ENCODE measurements at places on chromosomes 11 and 22. TPM values are rescaled to one million over a fixed set of nuclear protein-coding genes. Genes with fewer than 3 reads are reported as not detected.

GRCh38 chr22:50141462-50141861, 29.1 kb upstream of the PANX2 start:
- no peak for DNase-seq

GRCh38 chr11:78403781-78404180, 13.8 kb downstream of the GAB2 start:
- DNase-seq = no peak

- no peak for DNase-seq
Measured at GRCh38 chr11:3950996-3951660, 95.7 kb downstream of the STIM1 start.

DNA sequence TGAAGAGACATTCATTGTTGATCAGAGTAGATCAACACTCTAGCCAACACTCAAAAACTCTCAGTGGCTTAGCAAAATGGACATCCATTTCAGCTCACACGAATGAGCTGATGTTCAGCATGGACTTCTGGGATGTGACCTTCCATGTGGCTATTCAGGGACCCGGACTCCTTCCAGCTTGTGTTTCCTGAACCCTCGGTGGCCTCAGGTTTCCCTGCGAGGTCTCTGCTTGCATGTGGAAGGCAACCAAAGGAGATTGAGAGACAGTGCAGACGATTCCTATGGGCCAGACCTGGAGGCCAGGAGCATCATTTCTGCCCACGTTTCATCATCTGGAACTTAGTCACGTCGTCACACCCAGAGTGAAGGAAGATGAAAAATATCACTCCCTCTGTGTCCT, 1137.4 kb downstream of the TBC1D22A start:
- DNase-seq = no peak

Gene ME3
- 14.2 TPM for total RNA-seq

DNA sequence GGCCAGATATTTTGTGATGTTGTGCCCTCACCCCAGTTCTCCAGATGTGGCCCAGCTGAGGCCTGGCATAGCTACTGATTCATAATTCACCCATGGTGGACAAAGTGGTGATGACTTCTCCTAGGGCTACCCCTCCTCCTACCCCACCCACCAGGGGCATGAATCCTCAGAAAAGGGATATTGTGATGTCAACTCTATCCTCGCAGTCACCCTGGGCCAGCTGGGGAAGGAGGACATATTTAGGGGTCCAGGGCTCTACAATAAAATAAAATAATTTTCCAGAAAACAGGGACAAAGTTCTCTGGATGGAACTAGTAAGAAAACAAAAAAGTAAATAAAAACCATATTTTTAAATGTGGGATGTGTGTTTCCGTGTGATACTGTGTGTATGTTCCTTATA, at the start of gene UBQLNL:
Gene UBQLNL, minus strand, starts transcription at position 101 of the 400 bp plus-strand sequence. CDS start 258 bp downstream, outside the sequence.
- no peak for DNase-seq

DNA sequence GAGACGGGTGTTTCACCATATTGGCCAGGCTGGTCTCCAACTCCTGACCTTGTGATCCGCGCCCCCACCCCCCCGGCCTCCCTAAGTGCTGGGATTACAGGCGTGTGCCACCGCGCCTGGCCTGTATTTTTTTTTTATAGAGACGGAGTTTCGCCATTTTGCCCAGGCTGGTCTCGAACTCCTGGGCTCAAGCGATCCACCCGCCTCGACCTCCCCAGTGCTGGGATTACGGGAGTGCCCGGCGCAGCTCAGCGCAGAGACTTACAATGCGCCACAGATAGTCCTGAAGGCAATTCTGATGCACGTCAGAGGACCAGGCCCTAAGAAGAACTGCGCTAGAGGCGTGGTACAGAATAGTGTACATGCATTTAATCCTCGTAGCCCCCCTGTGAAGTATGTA, 587 bp upstream of the VPS51 start:
- no peak for DNase-seq

GRCh38 chr11:101129203-101129943, at the start of gene PGR:
Gene PGR (minus strand): TSS chr11:101129813. CDS start chr11:101129070, 743 bp downstream.
- no peak for DNase-seq

- no peak for DNase-seq
Measured at GRCh38 chr11:12017243-12017678, 8.8 kb upstream of the DKK3 start.

GRCh38 chr22:28029201-28029948, 110.3 kb upstream of the PITPNB start:
- peak; percentile 36 for DNase-seq

Gene GRM5
- 9.2 TPM for total RNA-seq

- no peak for DNase-seq
Measured at GRCh38 chr22:40040927-40041326, 46.2 kb downstream of the FAM83F start.

DNA sequence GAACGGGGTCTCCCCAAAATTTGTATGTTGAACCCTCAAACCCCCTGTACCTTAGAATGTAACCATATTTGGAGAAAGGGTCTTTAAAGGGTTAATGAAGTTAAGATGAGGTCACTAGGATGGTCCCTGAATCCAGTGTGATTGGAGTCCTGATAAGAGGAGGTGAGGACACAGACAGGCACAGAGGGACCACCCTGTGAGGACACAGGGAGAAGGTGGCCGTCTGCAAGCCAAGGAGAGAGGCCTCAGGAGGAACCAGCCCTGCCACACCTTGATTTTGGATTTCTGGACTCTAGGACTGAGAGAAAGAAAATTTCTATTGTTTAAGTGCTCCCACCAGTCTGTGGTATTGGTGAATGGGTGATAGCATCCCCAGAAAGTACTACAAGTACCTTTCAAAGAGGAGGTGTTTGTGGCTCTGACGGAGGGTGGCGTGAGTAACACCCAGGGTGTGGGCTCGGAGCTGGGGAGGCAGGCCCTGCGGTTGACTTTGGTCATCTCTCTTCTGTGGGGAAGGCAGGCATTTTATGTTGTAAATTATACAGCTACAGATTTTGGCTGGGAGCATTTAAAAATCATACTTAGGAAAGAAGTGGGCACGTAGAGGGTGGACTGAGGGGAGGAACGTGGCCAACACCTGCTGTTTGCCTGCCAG, 13.8 kb downstream of the MRGPRF start:
- no peak for DNase-seq

Gene MAPK8IP2
- total RNA-seq = 2.9 TPM

- DNase-seq = no peak
Measured at GRCh38 chr22:17777717-17778044, 3.4 kb upstream of the BID start.

GRCh38 chr11:121318848-121319834, 26.6 kb downstream of the SC5D start:
- DNase-seq = peak; percentile 5

DNA sequence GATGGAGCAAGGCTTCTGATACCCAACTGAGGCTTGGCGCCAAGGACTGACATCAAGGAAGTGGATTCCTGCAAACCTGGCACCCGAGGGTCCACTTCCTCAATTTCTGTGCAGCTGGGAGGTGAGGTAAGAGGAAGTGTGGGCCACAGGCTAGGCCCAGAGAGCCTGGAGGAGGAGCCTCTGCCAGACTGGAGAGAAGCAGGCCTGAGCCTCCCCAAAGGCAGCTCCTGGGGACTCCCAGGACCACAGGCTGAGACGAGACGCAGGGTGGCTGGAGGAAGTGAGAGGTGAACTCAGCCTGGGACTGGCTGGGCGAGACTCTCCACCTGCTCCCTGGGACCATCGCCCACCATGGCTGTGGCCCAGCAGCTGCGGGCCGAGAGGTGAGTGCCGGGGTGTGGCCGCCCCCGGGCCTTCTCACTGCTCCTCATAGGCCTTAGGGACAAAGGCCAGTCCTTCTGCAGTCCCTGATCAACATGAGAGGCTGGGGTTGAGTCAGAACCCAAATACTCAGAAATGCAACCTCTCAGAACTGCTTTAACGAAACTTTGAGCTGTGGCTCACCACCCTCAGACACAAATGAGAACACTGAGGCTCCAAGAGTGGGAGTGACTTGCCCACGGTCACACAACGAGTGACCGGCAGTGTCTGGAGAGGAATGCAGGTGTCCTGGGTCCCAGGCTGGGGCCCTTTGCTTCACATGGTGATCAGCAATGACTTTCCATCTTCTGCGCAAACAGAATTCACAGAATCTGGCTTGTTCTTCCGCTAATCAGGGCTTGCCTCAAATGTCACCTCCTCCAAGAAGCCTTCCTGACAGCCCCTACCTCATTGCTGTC, at the start of gene NCF4:
Gene NCF4, plus strand, starts transcription at position 186 of the 839 bp plus-strand sequence. Its CDS starts 166 bp downstream, at position 352.
- no peak for DNase-seq

DNA sequence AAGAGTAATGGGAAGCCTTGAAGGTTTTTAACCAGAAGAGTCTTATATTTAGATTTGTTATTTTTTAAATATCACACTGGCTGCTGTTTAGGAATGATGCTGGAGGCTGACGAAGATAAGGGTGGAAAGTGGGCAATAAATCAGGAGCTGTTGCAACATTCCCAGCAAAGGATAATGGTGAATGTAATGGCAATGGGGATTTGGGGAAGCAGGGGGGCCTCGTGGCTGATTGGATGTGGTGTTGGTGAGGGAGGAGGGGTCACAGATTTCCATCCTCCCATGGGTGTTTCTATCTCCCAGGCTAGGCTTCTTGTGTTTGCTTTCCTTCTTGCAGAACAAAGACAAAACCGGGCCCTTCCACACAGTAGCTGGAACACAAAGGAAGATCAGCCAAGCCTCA, 80.8 kb downstream of the PIWIL4 start:
- DNase-seq = no peak

GRCh38 chr22:24156141-24156912, 25.0 kb upstream of the SUSD2 start:
- peak; percentile 29 for DNase-seq

DNA sequence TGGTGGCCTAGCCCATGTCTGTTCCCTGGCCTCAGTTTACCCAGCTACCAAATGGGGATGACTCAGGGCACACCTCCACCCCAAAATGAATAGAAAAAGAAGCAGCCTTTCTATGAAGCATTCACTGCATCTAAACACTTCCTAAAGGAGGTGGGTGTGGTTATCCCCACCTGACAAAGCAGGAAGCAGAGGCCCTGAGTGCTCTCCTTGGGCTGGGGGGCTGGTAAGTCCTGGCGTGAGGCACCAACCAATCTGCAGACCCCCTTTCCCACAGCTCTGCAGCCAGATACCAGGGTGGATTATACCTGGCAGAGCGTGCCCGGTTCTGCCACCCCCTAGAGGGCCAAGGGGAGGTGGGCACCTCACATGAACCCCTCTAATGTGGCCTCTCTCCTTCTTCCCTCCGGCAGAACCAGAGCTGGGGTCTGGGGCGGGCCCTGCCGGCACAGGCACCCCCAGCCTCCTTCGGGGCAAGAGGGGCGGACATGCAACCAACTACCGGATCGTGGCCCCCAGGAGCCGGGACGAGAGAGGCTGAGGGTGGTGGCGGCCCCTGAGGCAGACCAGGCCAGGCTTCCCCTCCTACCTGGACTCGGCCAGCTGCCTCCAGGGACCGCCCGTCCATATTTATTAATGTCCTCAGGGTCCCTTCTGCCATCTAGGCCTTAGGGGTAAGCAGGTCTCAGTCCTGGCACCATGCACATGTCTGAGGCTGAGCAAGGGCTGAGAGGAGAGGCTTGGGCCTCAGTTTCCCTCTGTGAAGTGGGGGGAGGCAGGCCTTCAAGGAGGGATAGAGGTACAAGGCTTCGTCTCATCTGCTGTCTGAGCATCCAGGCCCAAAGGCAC, 9.2 kb downstream of the RHBDD3 start:
- DNase-seq = no peak

DNA sequence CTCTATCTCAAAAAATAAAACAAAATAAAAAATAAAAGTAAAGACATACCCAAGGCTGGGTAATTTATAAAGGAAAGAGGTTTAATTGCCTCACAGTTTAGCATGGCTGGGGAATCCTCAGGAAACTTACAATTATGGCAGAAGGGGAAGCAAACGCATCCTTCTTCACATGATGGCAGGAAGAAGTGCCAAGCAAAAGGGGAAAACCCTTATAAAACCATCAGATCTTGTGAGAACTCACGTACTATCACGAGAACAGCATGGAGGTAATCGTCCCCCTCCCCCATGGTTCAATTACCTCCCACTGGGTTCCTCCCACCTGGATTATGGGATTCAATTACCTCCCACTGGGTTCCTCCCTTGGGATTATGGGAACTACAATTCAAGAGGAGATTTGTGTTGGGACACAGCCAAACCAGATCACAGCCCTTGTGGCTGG, 8.3 kb upstream of the SSTR3 start:
- no peak for DNase-seq

- no peak for DNase-seq
Measured at GRCh38 chr11:5663511-5663910, 21.4 kb downstream of the TRIM5 start.

Gene SPON1
- not detected for total RNA-seq

Gene XNDC1N
- 20.4 TPM for total RNA-seq

Gene JRKL
- 11.6 TPM for total RNA-seq

Gene KRTAP5-7
- not detected for total RNA-seq

- DNase-seq = no peak
Measured at GRCh38 chr22:40414838-40415505, 44.6 kb downstream of the SGSM3 start.

GRCh38 chr11:2436521-2437031, 7.7 kb downstream of the TRPM5 start:
- no peak for DNase-seq

- DNase-seq = no peak
Measured at GRCh38 chr11:6417907-6418556, 862 bp downstream of the APBB1 start.

Gene RAC2
- 21.0 TPM for total RNA-seq

- DNase-seq = no peak
Measured at GRCh38 chr11:59992425-59992824, 24.6 kb upstream of the OOSP4B start.

- no peak for DNase-seq
Measured at GRCh38 chr11:41284354-41284753, 175.1 kb downstream of the LRRC4C start.

Gene KCTD14
- 13.2 TPM for total RNA-seq

Gene APOA4
- not detected for total RNA-seq

DNA sequence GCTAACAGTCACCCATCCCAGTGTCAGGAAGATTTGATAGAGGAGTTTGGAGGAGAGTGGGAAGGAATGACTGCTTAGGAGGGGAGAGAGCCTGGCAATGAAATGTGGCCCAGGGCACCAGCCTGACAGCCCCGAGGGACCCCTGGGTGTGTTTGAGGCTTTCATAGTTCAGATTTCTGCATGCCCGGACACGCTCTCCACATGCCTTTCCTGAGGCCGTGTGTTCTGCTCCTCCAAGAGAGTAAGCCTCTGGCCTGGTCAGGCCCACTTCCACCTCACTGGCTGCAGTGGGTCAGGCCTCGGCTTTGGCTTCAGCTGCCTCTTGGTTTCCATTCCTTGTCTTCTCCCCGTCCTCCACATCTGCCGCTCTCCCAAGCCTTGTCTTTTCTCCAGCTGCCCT, 78.4 kb downstream of the C22orf31 start:
- DNase-seq = no peak

- peak; percentile 69 for DNase-seq
Measured at GRCh38 chr11:2186669-2187279, 15.2 kb upstream of the TH start.

Gene NEFH
- total RNA-seq = not detected

GRCh38 chr22:32791056-32791455, 10.4 kb upstream of the TIMP3 start:
- DNase-seq = no peak

Gene ARL2
- 62.6 TPM for total RNA-seq

Gene MMP26
- not detected for total RNA-seq

GRCh38 chr22:25564320-25564978, at the start of gene GRK3:
Gene GRK3 (plus strand): TSS chr22:25564675. CDS start chr22:25565041, 366 bp downstream.
- DNase-seq = peak; percentile 77

All from Calu3 (cell line).